ENCODE measurements at places on chromosomes 5 and 9.

DNA sequence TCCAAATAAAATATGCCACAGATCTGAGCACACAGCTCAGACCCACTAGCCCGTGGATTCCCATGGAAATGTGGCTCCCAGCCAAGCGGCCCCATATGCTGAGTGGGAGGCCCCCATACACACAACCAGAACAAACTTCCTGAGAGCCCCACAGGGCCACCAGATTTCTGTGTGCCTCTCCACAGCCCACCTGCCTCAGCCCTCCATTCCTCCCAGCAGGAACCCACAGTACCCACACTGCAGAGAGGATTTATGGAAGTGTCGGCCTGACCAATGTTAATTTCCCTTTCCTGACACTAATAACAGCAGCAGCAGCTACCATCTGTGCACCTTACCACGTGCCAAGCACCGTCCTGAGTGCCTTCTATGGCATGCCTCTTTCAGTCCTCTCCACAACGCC is 99.3 kb upstream of the SPOCK1 start:
- ATAC-seq: no peak

GRCh38 chr9:112856843-112857242 is 33.8 kb downstream of the SLC46A2 start:
- no peak for ATAC-seq

- no peak for ATAC-seq
These were observed 132.0 kb downstream of the MLLT3 start for GRCh38 chr9:20490246-20490834.

- no peak for ATAC-seq
These were observed 120.2 kb downstream of the STARD4 start for GRCh38 chr5:111392181-111392580.

DNA sequence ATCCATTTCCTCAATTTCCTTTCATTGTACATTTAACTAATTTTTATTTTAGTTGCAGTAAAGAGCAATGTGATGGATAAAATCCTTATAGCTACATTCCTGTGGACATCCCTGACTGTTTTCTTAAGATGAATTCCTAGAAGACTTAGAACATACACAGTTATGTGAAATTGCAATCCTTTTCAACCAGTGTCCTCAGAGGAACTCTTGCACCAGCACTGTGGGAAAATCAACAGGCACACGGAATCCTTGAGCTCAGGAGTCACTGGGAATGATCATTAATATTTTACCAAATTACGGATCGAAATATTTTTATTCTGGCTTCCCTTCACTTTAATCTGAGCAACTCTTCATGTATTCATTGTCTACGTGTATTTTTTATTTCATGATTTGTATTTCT is 901.9 kb upstream of the WWC1 start:
- no peak for ATAC-seq

DNA sequence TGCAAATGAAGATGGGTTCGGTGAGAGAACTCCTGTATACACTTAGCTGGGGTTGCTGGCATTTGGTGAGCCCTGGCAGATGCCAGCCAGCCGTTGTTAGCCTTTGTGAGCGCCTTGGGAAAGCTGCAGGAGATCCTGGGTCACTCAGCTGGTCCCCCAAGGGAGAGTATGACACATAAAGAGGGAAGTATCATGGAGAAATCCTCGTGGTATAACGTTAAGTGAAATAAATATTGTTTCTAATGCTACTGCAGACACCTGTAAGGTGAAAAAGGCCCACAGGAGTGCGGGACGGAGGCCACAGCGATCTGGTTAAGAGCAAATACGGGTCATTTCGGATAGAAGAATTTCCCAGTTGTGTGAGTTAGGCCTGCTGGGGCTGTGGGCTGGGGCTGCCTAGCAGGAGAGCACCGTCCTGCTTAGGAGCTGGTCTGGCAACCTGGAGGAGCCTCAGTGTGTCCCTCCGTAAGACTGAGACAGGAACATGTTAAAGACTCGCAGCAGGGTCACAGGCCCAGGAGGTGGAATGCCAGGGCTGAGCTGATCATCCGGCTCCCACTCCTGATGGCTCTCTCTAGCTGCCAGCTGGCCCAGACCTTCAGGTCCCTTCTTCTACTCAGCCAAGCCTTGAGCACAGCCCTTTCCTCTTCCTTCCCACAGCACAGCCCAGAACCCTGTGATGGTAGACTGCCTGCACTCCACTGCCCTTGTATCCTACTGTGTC is 4.9 kb downstream of the NKX2-5 start:
- ATAC-seq: no peak

GRCh38 chr5:68243681-68244080 is 28.1 kb downstream of the PIK3R1 start:
- ATAC-seq: no peak

DNA sequence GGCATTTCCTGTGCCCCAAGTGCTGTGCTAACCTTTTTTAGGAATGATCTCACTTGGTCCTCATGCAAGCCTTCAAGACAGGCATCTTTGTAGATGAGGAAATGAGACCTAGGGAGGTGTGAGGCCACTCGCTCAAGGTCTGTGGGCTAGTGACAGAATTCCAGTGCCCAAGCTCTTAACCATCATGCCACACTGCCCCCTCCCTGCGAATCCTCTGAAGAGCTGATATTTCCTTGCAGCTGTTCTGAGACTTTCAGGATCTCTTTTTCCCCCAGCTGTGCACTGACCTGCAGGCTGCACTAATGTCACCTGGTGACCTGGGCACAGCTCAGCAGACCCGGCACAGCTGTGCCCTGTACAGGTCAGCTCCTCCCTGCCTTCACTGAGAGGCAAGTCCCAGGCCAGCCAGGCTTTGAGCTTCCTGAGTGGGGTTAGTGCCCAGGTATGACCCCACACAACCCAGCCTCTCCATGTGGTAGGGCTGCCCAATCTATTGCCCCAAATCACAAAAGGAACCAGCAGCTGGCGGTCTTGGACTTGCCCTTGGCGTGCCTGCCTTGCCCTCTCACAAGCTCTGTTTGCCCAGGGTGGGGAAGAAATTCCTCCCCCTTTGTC is 32.7 kb downstream of the MORN5 start:
- no peak for ATAC-seq

DNA sequence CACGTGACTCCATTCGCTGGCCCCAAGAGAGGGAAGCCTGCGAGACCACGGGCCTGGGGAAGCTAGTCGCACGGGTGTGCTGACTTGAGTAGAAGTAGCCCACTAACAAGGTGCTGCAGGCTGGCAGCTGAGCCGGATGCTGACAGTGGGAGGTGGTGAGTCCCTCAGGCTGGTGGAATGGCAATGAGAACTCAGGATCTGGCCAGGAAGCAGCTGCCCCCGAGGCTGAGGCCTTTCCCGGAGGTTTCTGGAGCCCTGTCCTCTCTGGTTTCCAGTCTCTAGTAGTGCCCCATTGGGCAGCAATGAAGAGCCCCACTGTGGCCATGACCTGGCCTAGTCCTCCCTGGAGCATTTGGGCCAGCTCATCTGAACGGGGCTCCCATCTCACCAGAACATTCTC is 366.7 kb upstream of the IRX4 start:
- ATAC-seq: no peak

- ATAC-seq: peak; percentile 77
These were observed 30.4 kb downstream of the CAMK4 start for GRCh38 chr5:111254613-111255012.

GRCh38 chr9:4902135-4902475 is 83.0 kb upstream of the JAK2 start:
- ATAC-seq: no peak

DNA sequence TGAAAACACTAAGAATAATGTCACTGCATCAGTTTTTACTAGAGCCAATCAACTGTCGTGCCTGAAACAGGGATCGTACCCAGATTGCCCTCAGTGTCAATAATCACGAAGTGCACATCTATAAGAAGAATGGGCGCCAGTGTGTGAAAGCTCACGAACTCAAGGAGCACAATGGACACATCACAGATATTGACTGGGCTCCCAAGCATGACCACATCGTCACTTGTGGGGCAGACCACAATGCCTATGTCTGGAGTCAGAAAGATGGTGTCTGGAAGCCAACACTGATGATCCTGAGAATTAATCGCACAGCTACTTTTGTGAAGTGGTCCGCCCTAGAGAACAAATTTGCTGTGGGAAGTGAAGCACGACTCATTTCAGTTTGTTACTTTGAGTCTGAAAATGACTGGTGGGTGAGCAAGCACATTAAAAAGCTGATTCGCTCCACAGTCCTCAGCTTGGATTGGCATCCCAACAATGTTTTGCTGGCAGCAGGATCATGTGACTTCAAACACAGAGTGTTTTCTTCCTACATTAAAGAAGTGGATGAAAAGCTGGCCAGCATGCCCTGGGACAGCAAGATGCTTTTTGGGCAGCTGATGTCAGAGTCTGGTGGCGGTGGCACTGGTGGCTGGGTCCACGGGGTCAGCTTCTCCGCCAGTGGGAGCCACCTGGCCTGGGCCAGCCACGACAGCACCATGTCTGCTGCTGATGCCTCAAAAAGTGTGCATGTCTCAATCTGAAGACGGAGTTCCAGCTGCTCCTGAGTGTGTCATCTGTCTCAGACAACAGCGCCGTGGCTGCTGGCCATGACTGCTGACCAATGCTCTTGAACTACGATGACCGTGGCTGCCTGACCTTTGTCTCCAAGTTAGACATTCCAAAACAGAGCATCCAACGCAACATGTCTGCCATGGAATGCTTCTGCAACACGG is 32.2 kb downstream of the NSA2 start:
- no peak for ATAC-seq

DNA sequence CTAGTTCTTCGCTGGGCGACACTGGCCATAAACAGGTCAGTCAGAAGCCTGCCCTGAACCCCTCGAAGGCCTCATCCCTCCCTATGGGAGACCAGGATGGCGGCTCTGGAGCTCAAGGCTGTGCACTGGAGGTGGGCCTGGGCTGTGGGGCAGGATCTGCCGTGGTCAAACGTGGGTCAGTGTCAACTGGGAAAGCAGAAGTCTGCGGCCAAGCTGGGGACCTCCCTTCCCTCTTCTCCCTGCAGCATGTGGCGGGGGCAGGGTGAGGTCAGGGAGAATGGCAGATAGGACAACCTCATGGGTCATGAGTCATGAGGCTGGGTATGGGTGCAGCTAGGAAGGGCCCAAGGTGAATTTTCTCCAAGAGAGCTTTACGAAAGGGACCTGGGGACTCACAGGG is 132.9 kb downstream of the RXRA start:
- no peak for ATAC-seq

DNA sequence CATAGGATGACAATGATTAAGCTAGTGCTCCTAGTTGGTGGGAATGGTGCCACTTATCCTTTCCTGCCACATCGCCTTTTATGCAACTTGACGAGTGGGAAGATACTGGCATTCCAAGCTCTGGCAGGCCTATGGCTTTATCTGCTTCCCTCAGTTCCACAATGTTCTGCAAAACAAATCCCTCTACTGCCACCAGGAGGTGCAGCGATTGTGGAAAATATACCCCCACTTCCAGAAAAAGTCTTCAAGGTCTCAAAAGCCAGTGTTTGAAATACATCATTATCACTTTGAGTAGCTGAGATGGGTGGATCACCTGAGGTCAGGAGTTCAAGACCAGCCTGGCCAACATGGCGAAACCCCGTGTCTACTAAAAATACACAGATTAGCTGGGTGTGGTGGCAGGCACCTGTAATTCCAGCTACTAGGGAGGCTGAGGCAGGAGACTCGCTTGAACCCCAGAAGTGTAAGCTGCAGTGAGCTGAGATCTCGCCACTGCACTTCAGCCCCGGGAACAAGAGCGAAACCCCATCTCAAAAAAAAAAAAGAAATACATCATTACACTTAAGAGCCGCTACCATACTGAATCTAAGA is 3.4 kb downstream of the CLINT1 start:
- no peak for ATAC-seq
